ENCODE measurements at places on chromosomes 16 and 17. TPM values are rescaled to one million over a fixed set of nuclear protein-coding genes. Genes with fewer than 3 reads are reported as not detected.

TUBB3 gene
- 2.1 TPM for total RNA-seq

DNA sequence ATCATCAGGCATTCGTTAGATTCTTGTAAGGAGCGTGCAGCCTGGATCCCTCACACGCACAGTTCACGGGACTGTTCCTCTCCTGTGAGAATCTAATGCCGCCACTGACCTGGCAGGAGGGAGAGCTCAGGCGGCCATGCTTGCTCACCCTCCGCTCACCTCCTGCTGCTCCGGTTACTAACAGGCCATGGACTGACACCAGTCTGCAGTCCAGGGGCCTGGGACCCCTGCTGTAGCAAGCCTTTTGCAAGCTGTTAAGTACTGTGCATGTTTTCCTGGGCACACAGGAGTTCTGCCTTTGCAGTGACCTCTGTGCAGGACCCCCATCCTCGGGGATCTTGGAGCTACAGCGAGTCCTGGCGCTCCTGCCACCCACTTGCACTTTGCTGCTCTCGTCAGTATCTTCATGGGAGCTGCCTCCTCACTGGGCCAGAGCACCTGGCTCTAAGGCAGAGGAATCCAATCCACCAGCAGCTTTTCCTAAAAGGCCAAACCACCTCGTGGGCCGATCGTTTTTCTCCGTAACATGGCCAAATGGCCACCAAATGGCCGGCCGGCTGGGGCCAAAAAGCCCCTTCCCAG lies 230.6 kb downstream of the FOXL1 start:
- no peak overlapping the region for H3K4me3 ChIP-seq
- H3K27ac ChIP-seq = no peak overlapping the region

DNA sequence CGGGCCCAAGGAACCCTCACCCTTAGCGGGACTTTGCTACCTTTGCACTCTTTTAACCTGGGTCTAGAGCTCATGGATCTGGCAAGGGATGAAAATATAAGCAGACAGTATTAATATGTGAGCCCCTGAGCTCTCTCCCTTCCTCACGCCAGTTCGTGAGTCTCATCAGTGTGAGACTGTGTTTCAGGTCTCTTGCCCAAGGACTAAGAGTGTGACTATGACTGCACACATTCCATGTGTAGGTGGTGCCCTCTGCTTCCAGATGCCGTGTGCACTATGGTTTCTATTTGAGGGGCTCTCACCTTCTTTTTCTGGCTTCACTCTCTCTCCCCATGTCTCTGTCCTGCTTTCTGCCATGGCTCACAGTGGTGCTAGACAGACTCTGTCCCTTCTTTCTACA lies 40.5 kb downstream of the DHRS7B start:
- peak overlapping the region; percentile 57 for H3K4me3 ChIP-seq
- no peak for DNase-seq
- peaks cover 81% of the 10 kb centered on the region for H3K4me1 ChIP-seq
- peaks cover 6% of the 10 kb centered on the region for H3K36me3 ChIP-seq

- peaks cover 27% of the 10 kb centered on the region for H3K27me3 ChIP-seq
- H3K4me3 ChIP-seq = peak overlapping the region; percentile 9
- H3K27ac ChIP-seq = peak overlapping the region; percentile 69
- DNase-seq = no peak
- H3K36me3 ChIP-seq = no peaks in the 10 kb centered on the region
- peaks cover 38% of the 10 kb centered on the region for H3K4me1 ChIP-seq
Measured at GRCh38 chr17:80460429-80460834, 16.0 kb downstream of the NPTX1 start.

CMTM3 gene
- 8.3 TPM for total RNA-seq

DNA sequence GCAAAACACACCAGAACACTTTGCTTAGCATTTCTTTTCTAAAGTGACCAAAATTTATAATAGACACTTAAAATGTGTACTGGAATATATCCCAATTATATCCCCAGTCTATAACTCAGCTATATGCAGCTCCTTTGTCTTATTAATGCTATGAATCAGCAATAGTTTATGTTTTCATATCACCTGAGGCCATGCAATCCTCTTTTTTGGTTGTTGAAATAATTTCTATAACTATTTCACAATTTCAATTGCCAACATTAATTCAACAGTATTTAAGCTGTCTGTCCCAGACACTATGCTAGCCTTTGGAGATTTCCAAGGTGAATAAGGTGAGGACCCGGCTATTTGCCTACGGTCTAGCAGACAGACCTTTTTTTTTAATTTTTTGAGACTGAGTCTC lies 17.2 kb upstream of the BMERB1 start:
- H3K27ac ChIP-seq = no peak overlapping the region
- H3K36me3 ChIP-seq = no peaks in the 10 kb centered on the region
- H3K27me3 ChIP-seq = no peaks in the 10 kb centered on the region
- DNase-seq = no peak
- H3K4me3 ChIP-seq = no peak overlapping the region
- H3K4me1 ChIP-seq = no peaks in the 10 kb centered on the region

POLR3E gene
- total RNA-seq = 38.4 TPM

MT2A gene
- total RNA-seq = 115 TPM

DNA sequence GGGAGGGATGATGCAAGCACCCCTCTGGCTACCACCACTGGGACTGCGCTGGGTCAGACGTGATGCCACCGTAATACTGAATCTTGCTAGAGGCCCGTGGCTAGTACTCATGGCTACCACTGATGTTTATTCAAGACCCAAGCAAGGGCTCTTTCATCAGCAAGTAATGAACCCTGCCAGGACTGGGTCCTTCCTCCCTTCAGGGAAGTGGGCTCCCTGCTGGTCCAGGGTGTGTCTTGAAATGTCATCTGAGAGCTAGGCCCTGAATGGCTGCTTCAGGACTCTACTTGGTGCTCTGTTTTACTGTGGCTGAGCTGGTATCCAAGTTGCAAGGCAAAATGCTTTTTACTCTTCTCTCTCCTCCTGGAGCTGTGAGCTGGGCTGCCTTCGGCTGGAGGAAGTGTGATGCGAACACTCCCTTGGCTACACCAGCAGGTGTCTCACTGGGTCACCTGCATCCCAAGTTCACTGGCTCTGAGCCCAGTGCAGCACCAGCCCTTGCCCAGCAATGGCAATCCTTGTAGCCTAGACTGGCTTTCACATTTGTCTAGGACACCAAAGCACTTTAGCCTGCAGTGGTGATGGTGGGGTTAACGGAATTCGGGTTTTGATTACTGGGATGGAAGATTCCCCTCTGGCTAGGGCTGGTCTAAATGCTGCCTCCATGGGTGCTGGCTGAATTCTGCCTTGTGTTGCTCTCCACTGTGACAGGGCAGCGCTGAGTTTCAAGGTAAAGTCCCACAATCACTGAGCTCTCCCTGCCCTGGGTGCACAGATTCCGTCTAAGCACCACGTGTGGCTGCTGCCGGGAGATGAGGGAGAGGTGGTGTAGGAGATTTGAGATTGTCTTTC lies 98.6 kb downstream of the USP22 start:
- peaks cover 12% of the 10 kb centered on the region for H3K27me3 ChIP-seq
- H3K27ac ChIP-seq = no peak overlapping the region
- no peak overlapping the region for H3K4me3 ChIP-seq
- DNase-seq = no peak
- H3K4me1 ChIP-seq = no peaks in the 10 kb centered on the region

GOSR1 gene
- 28.2 TPM for total RNA-seq

DNA sequence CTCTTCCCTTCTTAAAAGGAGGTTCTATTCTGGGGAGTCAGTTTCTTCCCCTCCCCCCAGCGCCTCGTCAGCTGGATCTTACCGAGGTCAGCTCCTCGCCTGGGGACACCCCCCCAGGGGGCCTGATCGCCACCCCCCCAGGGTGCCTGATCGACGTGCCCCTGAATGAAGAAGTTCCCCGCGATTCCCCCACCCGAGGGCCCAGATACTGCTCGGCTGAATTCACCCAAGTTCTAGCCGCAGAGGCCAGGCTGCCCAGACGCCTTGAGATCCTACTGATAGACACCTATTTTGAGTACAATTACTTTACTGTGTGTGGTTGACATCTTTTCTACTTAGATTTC lies 1.4 kb downstream of the RAB11FIP3 start:
- peaks cover 56% of the 10 kb centered on the region for H3K4me1 ChIP-seq
- no peaks in the 10 kb centered on the region for H3K27me3 ChIP-seq
- H3K27ac ChIP-seq = peak overlapping the region; percentile 97
- peaks cover 4% of the 10 kb centered on the region for H3K36me3 ChIP-seq

DNA sequence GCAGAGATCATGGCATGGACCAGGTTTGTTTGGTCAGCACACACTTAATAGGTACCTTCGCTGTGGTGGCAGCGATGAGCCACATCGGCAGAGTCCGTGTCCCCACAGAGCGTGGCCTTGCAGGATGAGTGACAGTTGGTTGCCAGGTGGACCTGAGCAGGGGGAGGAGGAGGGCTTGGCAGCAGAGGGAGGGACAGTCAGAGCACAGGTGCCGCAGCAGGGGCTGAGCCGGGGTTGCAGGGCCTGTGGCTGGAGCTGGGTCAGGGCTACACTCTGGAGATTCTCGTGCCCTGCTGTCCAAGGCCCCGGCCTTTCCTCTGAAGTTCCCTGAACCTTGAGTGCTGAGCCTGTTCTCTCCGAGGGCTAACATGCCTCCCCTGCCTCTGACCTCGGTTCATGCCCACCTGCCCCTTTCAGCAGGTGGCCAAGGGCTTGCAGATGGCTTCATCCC lies 24.8 kb downstream of the POLR3E start:
- H3K4me1 ChIP-seq = peaks cover 11% of the 10 kb centered on the region
- no peaks in the 10 kb centered on the region for H3K27me3 ChIP-seq
- H3K36me3 ChIP-seq = peaks cover 85% of the 10 kb centered on the region
- H3K4me3 ChIP-seq = no peak overlapping the region
- H3K27ac ChIP-seq = no peak overlapping the region

ABCA9 gene
- 13.0 TPM for total RNA-seq

Measured in left ventricle myocardium inferior (tissue), 1 donor.